Stimulated activated CD8-positive, alpha-beta memory T cell treated with anti-CD3 and anti-CD28 coated beads, Interleukin-2, amount 100 ng/mL, for 48 hours (primary cell): ENCODE measurements at places on chromosomes 7 and 10.

GRCh38 chr7:106260136-106260561 is 24.6 kb downstream of the NAMPT start:
- no peak for DNase-seq

GRCh38 chr10:112214298-112214926 is 30.8 kb upstream of the GPAM start:
- DNase-seq, result no peak

GRCh38 chr7:4077980-4078379 is 604.1 kb upstream of the FOXK1 start:
- no peak for DNase-seq

DNA sequence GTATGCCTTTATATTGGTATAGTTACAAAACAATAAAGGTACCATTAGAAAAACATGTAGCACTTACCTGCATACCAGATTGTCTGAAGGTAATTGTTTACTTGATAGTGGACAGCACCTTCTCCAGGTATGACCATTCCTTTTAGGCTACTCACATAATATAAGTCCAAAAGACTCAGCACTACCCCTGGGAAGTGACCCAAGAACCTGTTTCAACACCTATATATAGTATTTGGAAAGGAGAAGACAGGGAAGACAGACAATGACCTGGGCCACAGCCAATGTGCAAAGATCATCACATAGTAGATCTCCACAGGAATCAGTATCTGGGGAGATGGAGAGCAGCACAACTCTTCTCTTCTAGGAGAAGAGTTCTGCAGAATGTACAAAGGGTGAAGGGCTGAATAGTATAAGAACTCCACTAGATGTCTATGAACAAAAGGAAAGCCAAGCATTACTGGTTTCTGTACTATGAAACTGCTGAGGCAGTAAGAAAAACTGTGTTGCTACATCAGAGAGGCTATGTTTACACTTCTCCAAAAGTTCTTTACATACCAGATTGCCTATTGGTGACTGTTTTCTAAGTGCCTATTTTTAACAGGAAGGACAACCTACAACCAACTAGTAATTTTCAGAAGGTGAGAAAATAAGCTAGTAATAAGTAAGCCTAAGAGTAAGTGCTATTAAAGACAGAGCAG is 159.2 kb downstream of the BTAF1 start:
- DNase-seq, result no peak

DNA sequence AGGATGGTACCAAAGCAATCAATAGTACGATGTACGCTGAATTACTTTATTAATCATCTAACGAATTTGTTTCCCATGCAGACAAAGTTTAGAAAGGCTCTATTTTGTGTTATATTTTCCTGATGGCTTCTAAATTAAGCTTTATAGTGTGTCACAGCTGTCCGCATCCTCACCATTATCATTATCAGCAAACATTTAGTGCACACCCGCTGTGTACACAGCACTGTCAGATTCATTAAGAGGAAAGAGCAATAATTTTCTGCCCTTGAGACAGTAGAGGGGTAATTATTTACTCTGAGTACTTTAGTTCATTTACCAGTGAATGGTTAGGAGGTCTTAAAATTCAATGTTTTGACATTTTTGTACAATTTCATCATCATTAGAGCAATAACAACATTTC is 233.3 kb upstream of the PTPRZ1 start:
- DNase-seq, result no peak

- DNase-seq, result no peak
Measured at GRCh38 chr10:101273330-101273729, 44.1 kb upstream of the LBX1 start.

- DNase-seq, result no peak
Measured at GRCh38 chr10:33192190-33192589, 142.3 kb downstream of the NRP1 start.

- no peak for DNase-seq
Measured at GRCh38 chr10:114547514-114547913, 110.6 kb downstream of the ABLIM1 start.

DNA sequence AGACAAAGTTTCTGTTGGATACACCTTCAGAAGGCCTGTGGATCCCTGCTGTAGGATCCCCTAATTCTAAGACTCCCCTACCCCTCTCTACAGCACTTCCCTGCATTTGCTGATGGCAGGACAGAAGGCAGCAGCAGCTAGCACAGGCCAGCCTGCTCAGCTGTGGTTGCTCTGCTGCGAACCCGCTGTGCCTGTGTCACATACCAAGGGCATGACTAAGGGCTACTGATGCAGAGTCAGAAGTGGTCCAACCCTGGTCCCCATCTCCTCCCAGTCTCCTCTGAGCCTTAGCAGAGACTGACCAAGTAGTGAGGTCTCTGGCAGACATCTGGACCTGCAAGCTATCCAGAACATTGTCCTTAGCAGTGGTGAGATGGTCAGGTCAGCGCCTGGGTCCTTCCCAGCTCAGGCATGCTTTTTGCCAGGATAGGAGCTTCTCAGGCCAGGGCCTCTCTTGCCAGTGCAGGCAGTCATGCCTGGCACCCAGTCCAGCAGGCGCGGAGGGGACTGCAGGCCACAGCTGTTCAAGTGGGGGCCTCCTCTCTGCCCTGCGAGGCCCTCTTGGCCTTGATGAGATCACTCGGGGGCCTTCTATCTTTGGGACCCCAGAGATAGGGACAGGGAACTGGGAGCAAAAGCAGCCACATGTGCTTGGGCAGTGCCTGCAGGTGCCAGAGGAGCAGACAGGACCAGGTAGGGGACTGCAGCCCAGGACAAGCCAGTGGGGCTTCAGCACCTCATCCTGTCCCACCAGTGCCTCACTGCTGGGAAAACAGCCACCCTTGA is 146.4 kb downstream of the ZNF248 start:
- no peak for DNase-seq

- no peak for DNase-seq
Measured at GRCh38 chr7:105647591-105647990, 66.3 kb upstream of the EFCAB10 start.

DNA sequence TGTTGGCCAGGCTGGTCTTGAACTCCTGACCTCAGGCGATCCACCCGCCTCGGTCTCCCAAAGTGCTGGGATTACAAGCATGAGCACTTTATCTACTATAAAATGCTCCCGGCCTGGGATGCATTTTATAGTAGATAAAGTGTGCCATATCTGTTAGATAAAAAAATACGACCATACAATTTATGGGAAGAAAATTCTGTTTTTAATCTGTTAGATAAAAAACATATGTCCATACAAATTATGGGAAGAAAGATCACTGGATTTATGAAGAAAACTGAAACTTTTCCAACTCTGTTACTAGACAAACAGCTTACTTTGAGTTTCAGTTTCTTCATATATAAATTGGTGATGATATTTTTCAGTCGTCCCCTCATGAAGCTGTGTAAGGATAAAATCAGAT is 4.5 kb downstream of the TSPAN13 start:
- DNase-seq, result no peak

- no peak for DNase-seq
Measured at GRCh38 chr10:65555192-65555591, 1370.6 kb upstream of the LRRTM3 start.

DNA sequence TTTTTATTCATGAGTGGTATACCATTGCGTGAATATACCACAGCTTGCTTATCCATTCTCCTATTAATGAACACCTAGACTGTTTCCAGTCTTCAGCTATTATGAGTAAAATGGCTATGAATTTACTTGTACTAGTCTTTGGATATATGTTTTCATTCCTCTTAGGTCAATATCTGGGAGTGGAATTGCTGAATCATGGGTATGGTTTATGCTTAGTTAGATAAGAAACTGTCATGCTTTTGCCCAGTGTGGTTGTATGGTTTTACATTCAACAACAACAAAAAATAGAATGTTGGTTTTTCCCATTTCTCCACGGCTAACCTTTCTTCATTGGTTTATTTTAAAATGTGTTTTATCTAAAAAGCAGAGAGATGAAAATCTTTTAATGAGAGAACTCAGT is 308.3 kb downstream of the PHF14 start:
- no peak for DNase-seq
